Fibroblast of lung (primary cell): ENCODE measurements at places on chromosomes 6 and 20. TPM values are rescaled to one million over a fixed set of nuclear protein-coding genes. Genes with fewer than 3 reads are reported as not detected.

DNA sequence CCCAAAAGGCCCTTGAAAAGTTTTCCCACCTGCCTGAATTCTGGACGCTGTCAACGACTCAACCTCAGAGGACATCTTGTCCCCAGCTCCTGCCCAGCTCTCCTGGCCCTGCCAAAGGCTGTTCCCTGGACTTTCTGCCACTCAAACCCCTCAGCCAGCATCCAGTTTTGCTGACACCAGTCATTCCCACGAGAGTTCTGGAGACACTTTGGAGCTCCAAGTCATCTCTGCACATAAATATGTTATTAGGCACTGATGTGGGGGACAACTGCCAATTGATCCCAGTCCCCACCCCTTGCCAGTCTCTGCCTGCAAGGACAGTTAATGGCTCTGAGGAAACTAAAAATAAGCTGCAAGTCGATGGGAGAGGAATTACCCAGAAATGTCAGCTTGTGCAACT, 38.9 kb upstream of the KCNB1 start:
- H3K36me3 ChIP-seq: no peaks in the 10 kb centered on the region
- H3K27me3 ChIP-seq: peaks cover 2% of the 10 kb centered on the region
- H3K27ac ChIP-seq: no peak overlapping the region
- H3K4me1 ChIP-seq: no peaks in the 10 kb centered on the region

DNA sequence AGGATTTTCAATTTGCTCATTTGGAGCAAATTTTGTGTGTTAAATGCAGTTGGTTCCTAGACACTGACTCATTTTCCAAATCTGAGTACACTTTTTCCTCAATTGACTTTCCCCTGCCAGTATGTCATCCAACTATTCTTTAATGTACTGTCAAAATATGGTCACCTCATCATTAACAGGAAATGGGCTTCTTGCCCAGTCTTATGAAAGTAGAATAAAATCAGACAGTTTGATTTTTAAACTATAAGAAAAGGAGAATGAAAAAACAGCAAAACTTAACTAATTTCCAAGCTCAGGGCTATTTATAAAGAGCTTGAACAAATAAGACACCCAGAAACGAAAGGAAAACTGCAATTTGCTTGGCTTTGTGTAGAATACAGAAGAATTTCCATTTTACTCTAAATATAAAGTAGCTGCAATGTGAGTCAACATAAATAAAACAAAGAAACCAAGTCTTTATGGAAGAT, 43.7 kb upstream of the RAB23 start:
- H3K4me1 ChIP-seq: peaks cover 26% of the 10 kb centered on the region
- peak; percentile 80 for DNase-seq
- H3K27me3 ChIP-seq: no peaks in the 10 kb centered on the region
- peak overlapping the region; percentile 4 for H3K4me3 ChIP-seq
- H3K36me3 ChIP-seq: no peaks in the 10 kb centered on the region
- H3K27ac ChIP-seq: peak overlapping the region; percentile 57

GRCh38 chr6:105795913-105796517, 290.1 kb upstream of the PRDM1 start:
- H3K27me3 ChIP-seq: no peaks in the 10 kb centered on the region
- no peak for DNase-seq
- H3K36me3 ChIP-seq: no peaks in the 10 kb centered on the region
- no peak overlapping the region for H3K27ac ChIP-seq
- no peak overlapping the region for H3K4me3 ChIP-seq

- no peak overlapping the region for H3K4me3 ChIP-seq
- no peaks in the 10 kb centered on the region for H3K27me3 ChIP-seq
- H3K36me3 ChIP-seq: no peaks in the 10 kb centered on the region
- no peak overlapping the region for H3K27ac ChIP-seq
Observed at GRCh38 chr6:136226674-136227377, 23.3 kb downstream of the MTFR2 start.

GRCh38 chr20:48339190-48339985, 488.4 kb downstream of the PREX1 start:
- no peaks in the 10 kb centered on the region for H3K27me3 ChIP-seq
- no peak overlapping the region for H3K4me3 ChIP-seq
- H3K36me3 ChIP-seq: no peaks in the 10 kb centered on the region
- no peaks in the 10 kb centered on the region for H3K4me1 ChIP-seq
- DNase-seq: peak; percentile 94

The TMEM244 gene
- not detected in 2 replicates for total RNA-seq

The LAMA5 gene
- total RNA-seq: 47.0 and 81.6 TPM in 2 replicates
